Activated naive CD4-positive, alpha-beta T cell treated with anti-CD3 and anti-CD28 coated beads, Interleukin-2, amount 50 U/mL, for 72 hours (primary cell): ENCODE measurements at places on chromosomes 1 and 21. TPM values are rescaled to one million over a fixed set of nuclear protein-coding genes. Genes with fewer than 3 reads are reported as not detected.

RXRG gene
- total RNA-seq = not detected

FOXD2 gene
- 0.09 TPM for total RNA-seq

GRCh38 chr1:44842486-44842861, 579 bp downstream of the PTCH2 start:
- no peak for DNase-seq

DNA sequence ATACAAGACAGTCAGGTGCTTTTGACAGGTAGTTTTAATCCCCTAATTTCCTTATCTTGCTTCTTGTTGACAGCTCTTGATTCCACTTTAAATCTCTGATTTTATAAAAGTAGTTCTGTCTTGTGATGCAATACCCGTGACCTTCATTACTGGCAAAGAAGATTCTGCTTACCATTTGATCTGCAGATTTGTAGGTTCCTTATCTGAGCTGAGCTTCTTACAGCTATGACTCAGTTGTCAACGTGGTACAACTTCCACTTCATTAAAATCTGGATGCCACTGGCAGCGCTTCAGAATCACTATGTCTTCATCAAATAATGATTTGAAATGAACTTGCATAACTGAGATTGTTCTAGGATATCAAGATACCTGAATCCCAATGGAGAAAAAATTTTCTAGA, 543.6 kb upstream of the B3GALT2 start:
- no peak for DNase-seq

GRCh38 chr1:212118167-212118871, 82.8 kb downstream of the DTL start:
- DNase-seq = no peak
